ENCODE measurements at places on chromosomes 7 and 10.

DNA sequence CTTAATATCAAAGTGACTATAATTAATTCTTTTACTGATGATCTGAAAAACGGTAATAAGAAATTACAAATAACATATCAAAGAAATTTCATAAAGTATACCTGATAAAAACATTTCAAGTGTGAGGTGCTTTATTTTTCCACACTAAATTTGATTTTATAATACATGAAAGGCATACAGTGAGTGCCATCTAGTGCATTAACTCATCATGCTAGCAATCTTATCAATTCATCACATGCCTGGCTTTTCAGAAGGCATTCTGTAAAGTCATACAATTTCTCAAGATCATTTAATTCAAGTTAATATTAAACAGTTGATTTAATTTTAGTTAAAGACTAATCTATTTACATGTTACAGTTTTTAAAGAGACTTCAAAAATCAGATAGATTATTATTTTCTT is 1020.9 kb downstream of the GATA3 start:
- no peak for DNase-seq

DNA sequence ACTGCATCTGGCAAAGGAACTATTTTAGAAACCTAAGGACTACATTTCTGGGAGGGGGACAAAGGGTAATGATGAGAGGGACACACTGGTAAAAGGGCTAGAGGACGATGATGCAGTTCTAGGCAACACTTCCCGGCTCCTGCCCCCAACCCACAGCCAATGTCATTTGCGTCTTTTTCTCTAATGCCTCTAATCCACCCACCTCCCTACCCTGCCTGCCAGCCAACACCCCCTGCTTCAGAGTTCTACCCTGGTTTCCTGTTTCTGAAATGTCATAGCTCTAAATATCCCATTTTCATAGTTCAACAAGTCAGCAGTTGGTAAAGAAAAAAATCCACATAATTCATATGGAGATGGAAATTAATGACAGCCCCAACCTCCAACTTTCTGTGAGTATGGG is 79.0 kb downstream of the KIAA1549 start:
- no peak for DNase-seq

GRCh38 chr7:1137517-1138167 is 22.4 kb downstream of the ZFAND2A start:
- peak; percentile 78 for DNase-seq

DNA sequence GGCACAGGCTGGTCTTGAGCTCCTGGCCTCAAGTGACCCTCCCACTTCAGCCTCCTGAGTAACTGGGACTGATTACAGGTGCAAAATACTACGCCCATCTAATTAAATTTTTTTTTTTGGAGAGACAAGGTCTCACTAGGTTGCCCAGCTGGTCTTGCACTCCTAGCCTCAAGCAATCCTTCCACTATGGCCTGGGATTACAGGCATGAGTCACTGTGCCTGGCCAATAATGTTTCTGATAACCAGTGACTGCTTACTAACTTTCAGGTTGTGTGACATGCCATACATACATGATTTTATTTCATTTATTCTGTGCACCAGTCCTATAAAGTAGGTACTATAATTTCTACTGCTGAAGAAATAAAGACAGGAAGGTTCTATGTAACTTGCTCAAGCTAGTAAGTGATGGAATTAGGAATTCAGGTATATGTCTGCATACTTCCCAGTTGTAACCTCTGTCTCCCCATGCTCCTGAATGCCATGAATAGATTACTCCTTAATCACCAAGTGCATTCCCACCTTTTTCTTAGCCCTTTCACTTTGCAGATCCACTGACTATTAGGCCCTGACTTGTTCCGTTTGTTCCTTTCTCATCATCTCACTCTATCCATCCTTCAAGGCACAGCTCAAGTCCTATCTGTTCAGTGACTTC is 28.1 kb downstream of the MCU start:
- no peak for DNase-seq

- no peak for DNase-seq
These were observed 5.5 kb upstream of the GNAT3 start for GRCh38 chr7:80517282-80517747.

DNA sequence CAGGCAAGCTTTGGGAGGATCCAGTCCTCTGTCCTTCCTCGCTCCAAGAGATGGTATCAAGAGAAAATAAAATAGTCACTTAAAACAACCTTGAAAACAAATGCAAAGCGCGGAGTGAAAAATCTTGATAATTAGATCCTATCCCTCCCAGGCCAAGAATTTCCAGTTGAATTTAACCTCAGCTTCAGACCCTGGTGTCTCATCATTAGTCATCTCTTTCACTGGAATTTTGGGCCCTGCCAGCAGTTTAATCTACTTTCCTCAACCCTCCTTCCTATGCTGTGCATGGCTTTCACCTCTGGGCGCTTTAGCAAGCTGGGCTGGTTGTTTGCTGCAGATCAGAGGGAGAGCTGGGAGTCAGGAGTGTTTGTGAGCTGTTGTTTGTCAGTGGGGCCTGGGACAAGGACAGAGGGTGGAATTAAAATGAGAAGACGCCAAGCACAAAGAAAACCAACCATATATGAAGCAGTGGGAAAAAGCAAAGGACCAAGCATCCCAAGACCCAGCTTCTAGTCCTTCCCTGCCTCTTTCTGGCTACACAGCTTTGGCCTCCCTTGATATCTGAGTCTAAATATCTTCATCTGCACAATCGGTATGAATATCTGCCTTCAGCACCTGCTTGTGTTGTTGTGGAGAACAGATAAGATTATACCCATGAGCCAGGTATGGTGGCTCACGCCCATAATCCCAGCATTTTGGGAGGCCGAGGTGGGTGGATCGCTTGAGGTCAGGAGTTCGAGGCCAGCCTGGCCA is 13.5 kb downstream of the MYOF start:
- DNase-seq: no peak

All from NCI-H1417 (cell line).